ENCODE measurements at places on chromosomes 7 and 10.

GRCh38 chr7:85021101-85021704 lies 165.7 kb downstream of the SEMA3D start:
- no peaks in the 10 kb centered on the region for H3K36me3 ChIP-seq
- DNase-seq = no peak
- no peaks in the 10 kb centered on the region for H3K4me1 ChIP-seq
- no peak overlapping the region for H3K4me3 ChIP-seq
- H3K27ac ChIP-seq = no peak overlapping the region

GRCh38 chr10:124886195-124886594 lies 55.7 kb upstream of the ZRANB1 start:
- H3K4me1 ChIP-seq = no peaks in the 10 kb centered on the region
- no peaks in the 10 kb centered on the region for H3K36me3 ChIP-seq
- no peak overlapping the region for H3K27ac ChIP-seq

GRCh38 chr7:25906003-25906402 lies 246.0 kb upstream of the NFE2L3 start:
- H3K36me3 ChIP-seq = no peaks in the 10 kb centered on the region
- H3K4me1 ChIP-seq = no peaks in the 10 kb centered on the region
- H3K27ac ChIP-seq = no peak overlapping the region

GRCh38 chr7:30322271-30323005 lies 38.0 kb downstream of the ZNRF2 start:
- peak overlapping the region; percentile 97 for H3K27ac ChIP-seq
- DNase-seq = peak; percentile 39
- H3K4me1 ChIP-seq = peaks cover 61% of the 10 kb centered on the region
- H3K36me3 ChIP-seq = peaks cover 26% of the 10 kb centered on the region

- no peak overlapping the region for H3K27ac ChIP-seq
- H3K4me3 ChIP-seq = no peak overlapping the region
- no peaks in the 10 kb centered on the region for H3K36me3 ChIP-seq
- no peaks in the 10 kb centered on the region for H3K27me3 ChIP-seq
- no peaks in the 10 kb centered on the region for H3K4me1 ChIP-seq
Measured at GRCh38 chr10:93255546-93255945, 181.9 kb downstream of the CYP26A1 start.

GRCh38 chr10:101934686-101935305 lies 91.2 kb upstream of the KCNIP2 start:
- no peak overlapping the region for H3K4me3 ChIP-seq
- H3K27ac ChIP-seq = no peak overlapping the region
- H3K27me3 ChIP-seq = no peaks in the 10 kb centered on the region
- no peak for DNase-seq
